ENCODE measurements at places on chromosomes 2 and 18. TPM values are rescaled to one million over a fixed set of nuclear protein-coding genes. Genes with fewer than 3 reads are reported as not detected.

DNA sequence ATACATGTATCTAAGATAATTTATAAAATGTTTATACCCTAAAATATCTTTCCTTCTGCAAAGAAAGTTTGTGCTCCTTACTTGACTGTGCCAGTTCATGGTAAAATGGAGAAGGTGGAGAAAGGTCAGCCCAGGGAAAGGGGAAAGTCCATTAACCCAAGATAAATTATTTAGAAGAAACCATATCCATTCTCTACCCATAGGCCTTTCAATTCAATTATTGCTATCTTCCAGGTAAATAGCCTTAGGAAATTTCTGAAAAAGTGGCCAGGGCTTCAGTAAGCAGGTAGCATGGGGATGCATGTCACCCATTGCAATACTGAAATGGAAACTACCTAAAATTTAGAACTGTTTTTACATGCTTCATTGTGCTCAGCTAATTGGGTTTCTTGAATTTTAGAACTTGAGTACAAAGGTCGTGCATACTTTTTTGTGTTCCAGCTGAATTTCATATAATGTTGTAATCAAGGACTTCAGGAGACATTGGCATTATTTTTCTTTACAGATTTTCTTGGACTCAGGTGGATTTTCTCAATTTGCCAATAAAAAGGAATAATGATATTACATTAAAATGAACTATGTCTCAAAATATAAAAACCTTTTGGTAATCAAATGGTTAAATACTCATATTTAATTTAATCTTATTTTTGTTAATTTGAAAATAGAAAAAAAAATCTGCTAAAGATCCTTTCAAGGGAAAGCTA, 124.9 kb downstream of the CSRNP3 start:
- DNase-seq: no peak

DNA sequence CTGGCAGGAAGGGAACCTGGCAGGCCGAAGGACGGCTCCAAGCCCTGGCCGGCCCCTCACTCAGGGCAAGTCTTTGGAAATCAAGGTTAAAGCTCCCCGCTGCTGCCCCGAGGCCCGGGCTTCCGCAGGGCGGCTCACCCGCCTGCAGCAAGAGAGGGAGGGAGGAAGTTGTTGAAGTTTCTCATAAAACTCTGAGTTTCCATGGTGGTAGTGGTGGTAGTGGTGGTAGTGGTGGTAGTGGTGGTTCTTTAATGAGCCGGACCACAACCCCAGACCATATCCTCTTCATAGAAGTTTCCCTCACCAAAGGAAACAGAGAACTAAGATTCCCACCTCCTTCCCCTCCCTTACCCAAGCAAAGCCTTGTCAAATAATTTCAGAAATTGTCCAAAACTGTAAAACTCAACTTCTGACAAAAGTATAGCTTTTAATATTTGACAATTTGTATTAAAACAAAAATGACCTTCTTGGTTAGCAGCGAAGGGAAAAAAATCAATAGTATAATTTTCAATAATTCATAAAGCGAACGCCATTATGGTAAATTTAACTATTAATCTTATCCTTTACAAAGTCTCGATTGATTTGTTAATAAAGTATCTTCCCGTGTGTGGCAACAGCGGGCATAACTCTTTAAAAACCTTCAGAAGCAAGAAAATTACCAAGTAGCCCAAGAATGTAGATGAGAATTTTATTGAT, 1.5 kb upstream of the HOXD10 start:
- no peak for DNase-seq

SIGLEC15 gene
- total RNA-seq: not detected

PELI1 gene
- total RNA-seq: 79.5 TPM

ADNP2 gene
- total RNA-seq: 22.0 TPM

DNA sequence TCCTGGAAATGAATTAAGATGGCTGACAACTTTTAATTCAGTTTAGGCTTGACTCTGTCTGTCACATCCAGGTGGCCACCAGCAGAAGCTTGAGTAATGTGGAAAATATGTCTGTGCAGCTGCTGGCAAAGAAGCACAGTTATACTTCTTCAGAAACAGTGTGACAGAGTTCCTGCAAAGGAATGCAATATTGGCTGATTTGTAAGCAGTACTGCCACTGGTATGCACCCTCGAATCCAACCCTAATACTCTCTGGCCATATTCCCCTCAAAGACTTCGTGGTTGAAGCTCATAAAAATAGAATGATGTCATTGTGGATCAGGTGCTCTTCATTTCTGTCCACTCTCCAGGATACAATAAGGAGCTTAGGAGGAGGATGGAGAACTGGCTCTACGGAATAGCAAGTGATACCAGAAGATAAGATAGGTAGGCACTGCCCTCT, 86.2 kb downstream of the METTL8 start:
- no peak for DNase-seq

DNA sequence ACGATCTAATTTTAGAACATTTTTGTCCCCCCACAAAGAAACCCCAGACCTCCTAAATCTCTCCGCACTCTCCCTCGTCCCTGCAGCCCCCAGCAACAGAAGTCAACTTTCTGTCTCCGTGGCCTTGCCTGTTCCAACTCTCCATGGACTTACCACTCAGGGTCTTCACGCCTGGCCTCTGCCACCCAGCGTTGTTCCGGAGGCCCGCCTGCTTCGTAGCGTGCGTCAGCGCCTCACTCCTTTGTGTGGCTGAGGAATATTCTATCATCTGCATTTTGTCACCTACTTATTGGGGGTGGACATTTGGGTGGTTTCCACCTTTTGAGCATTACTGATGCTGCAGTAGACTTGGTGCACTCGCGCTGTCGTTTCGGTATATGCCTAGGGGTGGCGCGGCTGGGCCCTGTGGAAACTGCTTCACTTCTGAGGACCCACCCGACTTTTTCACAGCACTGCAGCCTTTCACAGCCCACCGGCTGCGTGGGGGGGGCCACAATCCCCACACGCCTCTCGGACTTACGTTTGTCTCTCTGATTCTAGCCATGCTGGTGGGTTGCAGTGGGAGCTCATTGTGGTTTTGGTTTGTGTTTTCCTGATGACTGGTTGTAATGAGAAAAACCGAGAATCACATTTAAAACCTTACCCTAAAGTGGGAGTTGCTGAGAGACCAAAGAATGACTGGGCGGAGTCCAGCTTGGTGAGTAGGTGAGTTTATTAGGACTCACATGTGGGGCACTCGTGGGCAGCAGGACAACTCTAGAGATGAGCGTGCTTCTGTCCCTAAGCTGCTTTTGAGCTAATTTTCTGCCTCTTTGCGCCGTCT, 1.4 kb upstream of the HSBP1L1 start:
- DNase-seq: no peak

DNA sequence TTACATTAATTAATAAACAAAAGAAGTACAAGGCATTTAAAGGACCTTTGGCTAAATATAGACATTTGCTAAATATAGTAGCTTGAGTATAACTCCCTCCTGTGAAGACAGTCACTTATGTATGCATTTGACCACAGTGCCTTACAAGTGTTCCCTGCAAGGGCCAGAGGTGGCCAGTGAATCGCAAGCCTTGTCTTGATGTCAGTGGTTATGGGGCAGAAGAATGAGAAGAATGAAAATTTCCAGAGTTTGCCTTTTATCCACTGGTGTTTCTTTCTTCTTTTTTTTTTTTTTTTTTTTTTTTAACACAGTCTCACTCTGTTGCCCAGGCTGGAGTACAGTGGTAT, 1.8 kb downstream of the LRRFIP1 start:
- DNase-seq: no peak

DNA sequence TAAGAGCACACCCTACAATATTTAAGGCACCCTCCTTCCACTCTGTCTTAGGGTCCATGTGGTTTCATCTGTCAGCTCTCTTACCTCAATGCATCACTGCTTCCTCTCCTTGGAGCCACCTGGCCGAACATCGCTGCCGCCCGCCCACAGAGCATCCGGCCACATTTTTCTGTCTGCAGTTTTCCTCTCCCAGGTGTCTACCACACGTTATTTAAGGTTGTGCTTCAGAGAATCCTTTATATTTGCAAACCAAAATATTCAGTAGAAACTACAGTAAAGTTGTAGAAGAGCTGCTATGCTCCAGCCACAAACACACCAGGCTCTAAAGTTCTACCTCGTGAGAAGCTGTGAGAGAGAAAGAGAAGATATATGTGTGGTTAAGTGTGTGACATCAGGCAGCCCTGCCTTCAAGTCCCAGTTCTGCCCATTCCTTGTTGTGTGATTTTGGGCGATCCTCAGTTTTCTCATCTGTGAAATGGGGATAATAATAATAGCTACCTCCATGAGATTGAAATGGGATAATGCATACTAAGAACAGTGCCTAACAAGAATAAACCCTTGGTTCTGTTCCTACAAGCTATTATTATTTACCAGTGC, 4.9 kb upstream of the STK17B start:
- DNase-seq: no peak

CENPA gene
- total RNA-seq: 1.2 TPM

DNA sequence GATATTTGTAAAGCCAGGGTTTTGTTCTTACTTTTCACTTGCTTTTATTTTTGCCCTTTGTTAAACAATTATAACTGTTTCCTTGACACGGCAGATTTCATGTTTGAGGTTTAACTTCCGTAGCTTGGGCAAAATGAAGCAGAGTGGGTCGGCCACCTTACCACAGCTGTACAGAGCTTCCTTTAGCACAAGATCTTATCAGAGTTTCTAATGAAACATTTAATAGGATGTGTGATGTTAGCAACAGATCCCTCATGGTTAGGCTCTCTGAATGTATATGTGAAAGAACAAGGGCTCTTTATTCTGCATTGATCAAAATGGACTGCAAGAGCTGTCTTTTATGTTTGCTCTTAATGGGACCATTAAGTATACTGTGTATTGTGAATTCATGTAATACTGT, 22.3 kb downstream of the RNF125 start:
- DNase-seq: no peak

GRCh38 chr2:211994806-211995205, 543.8 kb downstream of the ERBB4 start:
- DNase-seq: no peak

ABCG5 gene
- not detected for total RNA-seq

GRP gene
- 22.8 TPM for total RNA-seq

VWA3B gene
- total RNA-seq: under 0.01 TPM

GRCh38 chr18:8478166-8478967, 130.9 kb upstream of the RAB12 start:
- peak; percentile 7 for DNase-seq

- no peak for DNase-seq
Observed at GRCh38 chr2:33577084-33577483, 22.0 kb downstream of the FAM98A start.

DNA sequence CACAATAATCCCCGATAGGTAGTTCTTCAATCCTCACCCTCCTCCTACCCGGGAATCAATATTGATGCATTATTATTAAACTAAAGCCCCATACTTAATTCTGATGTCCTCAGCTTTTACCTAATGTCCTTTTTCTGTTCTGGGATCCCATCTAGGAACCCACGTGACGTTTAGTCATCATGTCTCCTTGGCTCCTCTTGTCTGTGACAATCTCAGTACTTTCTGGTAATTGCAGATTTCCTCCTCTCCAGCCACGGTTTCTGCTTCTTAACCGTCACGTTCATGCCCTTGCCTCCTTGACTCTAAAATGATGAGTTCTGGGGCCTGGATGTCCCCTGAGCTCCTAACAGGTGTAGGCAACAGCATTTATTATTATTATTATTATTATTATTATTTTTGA, 2.9 kb upstream of the DGKD start:
- no peak for DNase-seq
